Left ventricle myocardium inferior (tissue), 1 donor: ENCODE measurements at places on chromosomes 5 and 9. TPM values are rescaled to one million over a fixed set of nuclear protein-coding genes. Genes with fewer than 3 reads are reported as not detected.

DNA sequence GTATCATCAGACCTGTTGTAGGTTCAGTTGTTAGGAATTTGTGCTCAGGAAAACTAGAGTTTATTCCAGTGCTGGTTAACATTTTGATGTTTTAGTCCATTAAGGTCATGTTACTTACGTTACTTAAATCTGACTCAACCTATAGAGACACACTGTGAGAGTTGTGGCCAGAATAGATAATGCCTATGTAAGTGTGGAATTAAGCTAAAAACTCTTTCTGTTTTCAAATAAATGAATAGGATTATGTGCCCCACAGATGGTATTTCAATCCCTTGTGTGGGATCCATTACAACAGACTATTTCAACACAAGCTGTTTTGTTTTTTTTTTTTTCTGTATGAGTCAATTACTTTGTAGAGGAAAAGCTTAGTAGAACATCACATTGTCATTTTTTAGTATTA is 68.1 kb downstream of the MEGF10 start:
- H3K4me1 ChIP-seq: no peaks in the 10 kb centered on the region
- no peaks in the 10 kb centered on the region for H3K36me3 ChIP-seq
- no peak overlapping the region for H3K27ac ChIP-seq
- H3K4me3 ChIP-seq: no peak overlapping the region
- H3K27me3 ChIP-seq: peaks cover 16% of the 10 kb centered on the region
- DNase-seq: no peak

GRCh38 chr9:128204858-128205257 is 1.7 kb downstream of the DNM1 start:
- H3K27ac ChIP-seq: peak overlapping the region; percentile 62
- no peak for DNase-seq
- H3K4me1 ChIP-seq: peaks cover 11% of the 10 kb centered on the region
- H3K36me3 ChIP-seq: no peaks in the 10 kb centered on the region

DNA sequence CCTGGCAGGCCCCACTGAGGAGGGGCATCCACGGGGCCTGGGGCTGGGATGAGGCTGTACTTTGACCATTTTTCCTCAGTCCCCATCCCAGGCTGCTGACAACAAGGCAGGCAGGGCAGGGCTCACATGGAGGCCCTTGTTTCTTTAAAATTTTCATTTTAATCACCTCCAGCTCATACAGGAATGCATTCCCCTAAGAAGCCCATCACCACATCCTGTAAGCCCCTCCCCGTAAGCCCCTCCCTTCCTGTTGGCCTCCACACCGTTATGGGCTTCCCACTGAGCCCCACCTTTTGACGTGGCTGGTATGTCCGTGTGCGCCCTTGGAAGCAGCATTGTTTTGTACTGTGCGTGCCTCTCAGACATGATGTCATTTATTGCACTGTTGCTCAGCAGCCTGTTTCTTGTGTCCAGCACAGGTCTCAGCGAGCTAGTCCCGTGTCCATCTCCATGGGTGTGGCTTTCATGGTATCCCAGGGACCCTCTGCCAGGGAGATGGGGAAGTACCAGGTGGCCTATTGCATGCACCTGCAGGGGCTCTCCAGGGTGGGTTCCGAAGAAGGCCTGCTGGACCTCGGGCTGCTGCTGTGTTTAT is 22.4 kb downstream of the PHF2 start:
- H3K27me3 ChIP-seq: no peaks in the 10 kb centered on the region
- H3K27ac ChIP-seq: peak overlapping the region; percentile 79
- peaks cover 85% of the 10 kb centered on the region for H3K4me1 ChIP-seq
- no peaks in the 10 kb centered on the region for H3K36me3 ChIP-seq
- H3K4me3 ChIP-seq: no peak overlapping the region
- no peak for DNase-seq

DNA sequence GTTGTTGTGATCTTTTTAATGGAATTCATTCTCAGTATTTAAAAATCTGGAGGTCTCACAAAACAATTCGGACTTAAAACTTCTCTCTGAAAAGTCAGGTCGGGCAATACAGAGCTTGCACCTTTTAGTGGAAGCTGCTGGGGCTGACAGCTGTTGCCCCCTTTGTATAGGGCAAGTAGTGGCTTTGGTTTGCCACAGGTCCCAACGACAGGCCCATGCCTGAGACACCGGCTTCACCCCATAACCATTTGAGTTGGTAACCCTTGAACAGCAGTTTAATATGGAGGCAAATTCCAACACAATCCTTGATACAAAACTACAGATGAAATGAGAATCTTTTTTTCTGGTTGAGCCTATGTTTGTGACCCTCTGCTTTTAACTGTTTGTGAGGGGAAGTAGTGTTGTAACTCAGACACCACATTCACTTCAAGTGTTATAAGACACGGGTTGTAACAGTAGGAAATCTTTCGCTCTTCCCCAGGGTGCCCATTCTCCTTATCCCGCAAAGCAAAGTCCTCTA is 752 bp upstream of the GLRX start:
- no peaks in the 10 kb centered on the region for H3K27me3 ChIP-seq
- peak overlapping the region; percentile 89 for H3K4me3 ChIP-seq
- H3K27ac ChIP-seq: peak overlapping the region; percentile 95
- H3K36me3 ChIP-seq: no peaks in the 10 kb centered on the region

- no peaks in the 10 kb centered on the region for H3K36me3 ChIP-seq
- no peak overlapping the region for H3K4me3 ChIP-seq
- peak overlapping the region; percentile 80 for H3K27ac ChIP-seq
- DNase-seq: no peak
- H3K4me1 ChIP-seq: peaks cover 70% of the 10 kb centered on the region
Observed at GRCh38 chr9:69181908-69182353, 7.9 kb downstream of the TJP2 start.

DNA sequence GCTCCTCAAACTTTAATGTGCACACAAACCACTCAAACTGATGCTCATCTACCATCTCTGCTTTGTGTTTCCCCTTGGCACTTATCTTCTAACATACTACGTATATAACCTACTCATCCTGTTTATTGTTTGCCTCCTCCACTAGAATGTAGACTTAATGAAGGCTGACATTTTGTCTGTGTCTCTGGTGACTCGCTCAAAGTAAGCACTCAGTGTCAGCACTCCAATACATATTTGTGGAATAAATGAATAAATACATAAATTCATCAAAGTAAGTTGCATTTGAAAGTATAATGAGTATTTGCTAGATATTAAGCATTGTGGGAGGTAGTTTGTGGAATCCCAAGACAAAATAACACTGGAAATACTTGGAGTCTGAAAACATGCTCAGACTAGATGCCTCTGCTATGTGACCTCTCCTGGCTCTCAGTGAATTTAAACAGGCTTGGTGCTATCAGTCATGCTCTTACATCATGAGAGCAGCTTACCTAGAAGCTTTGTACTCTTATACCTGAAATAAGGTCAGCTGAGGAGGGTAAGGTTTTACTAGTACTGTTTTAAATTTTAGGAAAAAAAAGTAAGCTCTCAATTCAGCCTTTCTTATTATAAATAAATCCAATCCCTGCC is 37.0 kb upstream of the RANBP6 start:
- H3K4me1 ChIP-seq: no peaks in the 10 kb centered on the region
- no peaks in the 10 kb centered on the region for H3K36me3 ChIP-seq
- H3K27ac ChIP-seq: no peak overlapping the region
- H3K27me3 ChIP-seq: peaks cover 14% of the 10 kb centered on the region

DNA sequence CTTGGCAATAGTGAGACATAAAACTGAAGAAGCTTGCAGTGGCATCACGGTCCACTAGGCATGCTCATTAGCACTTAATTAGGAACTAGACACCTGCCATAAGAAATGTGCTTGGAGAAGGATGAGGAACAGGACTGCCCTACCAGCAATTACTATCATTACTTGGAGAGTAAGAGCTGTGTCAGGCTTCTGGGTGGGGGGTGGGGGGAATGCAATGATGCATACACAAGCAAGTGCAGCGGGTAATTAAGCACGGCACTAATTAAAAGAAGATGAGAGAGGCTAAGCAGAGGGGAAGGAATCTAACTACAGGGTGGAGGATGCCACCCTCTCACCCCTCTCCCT is 53.1 kb downstream of the TLE1 start:
- DNase-seq: no peak
- H3K4me3 ChIP-seq: no peak overlapping the region
- H3K27me3 ChIP-seq: no peaks in the 10 kb centered on the region
- H3K4me1 ChIP-seq: no peaks in the 10 kb centered on the region

The DPYSL3 gene
- total RNA-seq: 20.7 TPM

The HTR4 gene
- total RNA-seq: 0.99 TPM
